RPMI8226 (cell line): ENCODE measurements at places on chromosomes 5 and 9.

DNA sequence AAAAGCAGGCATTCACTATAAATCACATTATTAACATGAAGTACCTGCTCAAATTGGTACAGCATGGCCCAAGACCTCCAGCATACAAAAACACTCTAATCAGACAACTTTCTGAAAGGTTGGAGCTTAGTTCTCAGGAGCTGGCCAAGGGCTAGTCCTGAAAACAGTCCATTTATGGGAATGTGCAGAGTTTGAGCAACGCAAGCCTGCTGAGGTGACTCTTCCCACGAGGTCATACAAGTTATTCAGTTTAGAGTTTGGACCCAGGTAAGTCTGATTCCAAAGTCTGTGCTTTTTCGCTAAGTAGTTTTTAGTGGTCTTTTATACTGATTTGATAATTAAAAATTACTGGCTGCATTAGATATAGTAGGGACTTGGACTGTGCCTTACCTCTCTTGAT is 52.6 kb downstream of the AP3S1 start:
- no peak for DNase-seq

GRCh38 chr9:2559192-2560152 is 62.1 kb upstream of the VLDLR start:
- DNase-seq: no peak

- DNase-seq: no peak
Observed at GRCh38 chr5:89105171-89105695, 222.2 kb upstream of the MEF2C start.

DNA sequence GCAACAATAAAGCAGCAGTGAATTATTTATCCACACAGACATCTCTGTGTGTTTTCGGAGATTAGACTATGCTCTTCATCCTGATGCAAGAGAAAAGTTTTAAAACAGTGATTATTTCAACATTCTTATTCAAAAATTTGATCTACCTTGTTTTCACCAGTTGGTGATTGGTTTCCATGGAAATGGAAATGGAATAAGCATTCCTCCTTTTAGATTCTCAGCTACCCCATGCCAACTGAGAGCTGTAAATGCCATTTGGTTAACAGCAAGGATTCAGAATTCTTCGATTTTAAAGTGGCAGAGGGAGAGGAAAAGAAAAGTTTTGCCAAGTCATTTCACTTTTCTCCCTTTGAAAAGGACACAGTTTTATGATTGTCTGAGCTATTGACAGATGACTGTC is 154.7 kb downstream of the PCSK5 start:
- no peak for DNase-seq
